ENCODE measurements at places on chromosomes 3 and 15.

GRCh38 chr3:163717377-163717776 lies 1360.9 kb downstream of the SI start:
- DNase-seq: no peak

DNA sequence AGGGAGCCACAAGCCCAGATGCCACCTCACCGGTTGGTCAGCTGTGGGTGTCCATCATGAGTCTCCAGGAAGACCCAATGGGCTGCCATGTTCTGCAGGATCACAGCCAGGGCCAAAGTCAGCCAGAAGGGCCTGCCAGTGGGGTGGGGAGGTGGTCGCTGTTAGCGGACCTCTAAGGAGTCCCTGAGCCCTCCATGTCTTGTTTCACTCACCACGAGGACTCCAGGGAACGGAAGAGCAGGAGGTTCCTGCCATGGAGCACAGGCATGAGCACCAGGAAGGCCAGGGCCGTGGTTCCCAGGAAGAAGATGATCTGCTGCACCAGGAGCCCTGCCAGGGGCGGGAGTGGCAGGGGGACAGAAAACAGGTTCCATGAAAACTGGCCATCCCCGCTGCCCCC lies 8.6 kb downstream of the ISLR start:
- no peak for DNase-seq

- peak; percentile 14 for DNase-seq
Measured at GRCh38 chr15:41417418-41418195, 712 bp downstream of the RTF1 start.

GRCh38 chr3:106746286-106746685 lies 631.0 kb upstream of the CCDC54 start:
- no peak for DNase-seq

- no peak for DNase-seq
Measured at GRCh38 chr3:186519021-186519658, 25.0 kb downstream of the CRYGS start.

DNA sequence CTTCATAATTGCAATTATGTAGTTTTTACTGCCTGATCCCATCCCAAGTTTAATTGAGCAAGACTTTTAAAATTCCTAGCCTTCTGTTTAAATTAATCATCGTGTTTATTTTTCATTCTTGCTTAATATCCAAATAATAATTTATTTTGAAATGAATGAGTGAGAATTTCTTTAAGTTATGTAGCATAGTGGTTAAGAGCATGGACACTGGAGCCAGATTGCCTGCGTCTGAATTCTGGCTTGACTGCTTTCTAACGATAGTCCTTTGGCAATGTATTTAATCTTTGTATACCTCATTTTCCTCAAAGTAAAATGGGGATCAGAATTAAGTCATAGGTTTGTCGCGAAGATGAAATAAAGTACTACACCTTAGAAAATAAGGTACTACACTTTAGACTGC lies 71.4 kb downstream of the LRRC49 start:
- DNase-seq: no peak

- DNase-seq: no peak
Measured at GRCh38 chr15:93067649-93068085, 21.3 kb downstream of the RGMA start.

GRCh38 chr3:66885326-66886000 lies 112.6 kb upstream of the KBTBD8 start:
- no peak for DNase-seq

- no peak for DNase-seq
Measured at GRCh38 chr3:190361791-190362190, 26.2 kb upstream of the CLDN16 start.

DNA sequence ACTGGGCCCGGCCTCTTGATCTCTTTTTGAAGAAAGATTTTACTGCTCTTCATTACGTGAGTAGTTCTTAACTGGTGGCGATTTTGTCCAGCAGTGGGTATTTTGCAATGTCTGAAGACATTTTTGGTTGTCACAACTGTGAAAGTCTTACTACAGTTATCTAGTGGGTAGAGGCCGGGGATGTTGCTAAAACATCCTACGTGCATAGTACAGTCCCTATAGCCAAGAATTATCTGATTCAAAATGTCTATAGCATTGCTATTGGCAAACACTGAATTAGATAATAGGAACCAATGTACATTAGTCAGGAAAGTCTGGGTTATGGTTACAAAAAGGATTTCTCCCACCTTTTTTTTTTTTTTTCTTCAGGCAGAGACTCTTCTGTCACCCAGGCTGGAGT lies 38.1 kb downstream of the FOXL2 start:
- DNase-seq: no peak

GRCh38 chr3:172808969-172809546 lies 58.5 kb downstream of the ECT2 start:
- DNase-seq: no peak

- DNase-seq: no peak
Measured at GRCh38 chr3:45664578-45664977, 24.6 kb upstream of the SACM1L start.

- peak; percentile 39 for DNase-seq
Measured at GRCh38 chr3:39000008-39000450, 51.7 kb downstream of the SCN11A start.

DNA sequence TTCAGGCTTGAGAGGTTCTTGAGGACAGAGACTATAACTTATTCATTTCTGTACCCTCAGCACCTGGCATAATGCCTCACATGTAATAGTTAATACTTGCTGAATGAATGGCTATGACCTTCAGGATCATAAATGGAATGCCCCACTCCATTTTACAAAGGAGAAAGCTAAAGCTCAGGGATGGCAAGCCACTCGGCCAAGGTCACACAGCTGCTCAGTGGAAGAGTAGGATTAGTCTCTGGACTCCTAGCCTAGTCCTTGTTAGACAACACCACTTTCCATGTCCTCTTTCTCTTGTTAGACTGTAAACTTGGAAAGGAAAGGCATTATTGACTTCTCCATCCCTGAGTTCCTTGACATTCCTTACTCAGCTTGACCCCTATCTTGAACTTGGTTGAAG lies 3.2 kb upstream of the ALPK3 start:
- no peak for DNase-seq

DNA sequence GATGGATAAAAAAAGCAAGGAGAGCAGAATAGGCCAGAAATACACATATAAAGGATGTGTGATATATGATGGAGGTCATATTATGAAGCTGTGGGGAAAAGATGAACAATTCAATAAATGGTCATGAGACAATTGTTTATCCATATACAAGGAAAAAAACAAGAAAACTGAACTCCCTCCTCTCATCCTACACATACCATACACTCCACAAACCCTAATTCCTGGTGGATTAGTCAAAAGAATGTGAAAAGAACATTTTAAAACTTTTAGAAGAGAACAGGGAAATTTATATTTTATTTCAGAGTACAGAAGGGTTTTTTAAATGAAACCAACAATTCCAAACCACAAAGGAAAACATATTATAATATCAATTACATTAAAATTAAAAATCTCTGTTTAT lies 34.5 kb upstream of the NR2E3 start:
- no peak for DNase-seq

- DNase-seq: no peak
Measured at GRCh38 chr3:69442771-69443311, 57.0 kb upstream of the FRMD4B start.

GRCh38 chr15:66169023-66169422 lies 84.5 kb downstream of the MEGF11 start:
- DNase-seq: no peak

- no peak for DNase-seq
Measured at GRCh38 chr15:38905632-38906031, 341.0 kb upstream of the RASGRP1 start.

- DNase-seq: no peak
Measured at GRCh38 chr15:31149088-31149505, 47.6 kb upstream of the TRPM1 start.

DNA sequence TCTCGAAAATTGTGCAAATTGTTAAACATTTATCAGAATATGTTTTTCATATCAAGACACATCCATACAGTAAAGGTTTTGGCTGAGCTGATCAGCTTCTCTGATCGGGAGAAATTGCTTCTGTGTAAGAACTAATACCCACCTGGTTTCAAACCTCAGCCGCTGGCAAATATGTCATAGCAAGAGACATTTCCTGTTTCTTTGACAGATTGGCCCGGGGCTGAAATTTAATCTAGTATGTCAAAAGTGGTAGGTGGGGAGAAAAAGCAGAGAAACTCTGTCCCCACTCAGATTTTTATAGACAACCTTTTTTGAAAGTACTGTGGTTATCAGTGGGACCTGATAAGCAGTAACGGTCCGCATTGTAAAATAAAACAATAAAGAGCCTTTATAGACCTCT lies 88.8 kb upstream of the SLC24A5 start:
- no peak for DNase-seq

DNA sequence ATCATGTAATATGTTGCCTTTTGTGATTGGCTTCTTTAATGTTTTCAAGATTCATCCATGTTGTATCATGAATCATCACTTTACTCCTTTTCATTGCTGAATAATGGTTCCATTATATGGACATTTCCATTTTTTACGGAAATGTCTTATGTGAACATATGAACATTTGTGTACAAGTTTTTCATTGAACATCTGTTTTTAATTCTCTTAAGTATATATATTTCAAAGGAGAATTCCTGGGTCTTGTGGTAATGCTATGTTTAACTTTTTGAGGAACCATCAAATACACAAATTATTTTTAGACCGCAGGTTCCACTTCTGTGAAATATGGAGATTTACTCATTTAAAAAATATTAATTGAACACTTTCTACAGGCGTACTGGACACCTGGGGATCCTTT lies 85.7 kb downstream of the ARIH1 start:
- no peak for DNase-seq

DNA sequence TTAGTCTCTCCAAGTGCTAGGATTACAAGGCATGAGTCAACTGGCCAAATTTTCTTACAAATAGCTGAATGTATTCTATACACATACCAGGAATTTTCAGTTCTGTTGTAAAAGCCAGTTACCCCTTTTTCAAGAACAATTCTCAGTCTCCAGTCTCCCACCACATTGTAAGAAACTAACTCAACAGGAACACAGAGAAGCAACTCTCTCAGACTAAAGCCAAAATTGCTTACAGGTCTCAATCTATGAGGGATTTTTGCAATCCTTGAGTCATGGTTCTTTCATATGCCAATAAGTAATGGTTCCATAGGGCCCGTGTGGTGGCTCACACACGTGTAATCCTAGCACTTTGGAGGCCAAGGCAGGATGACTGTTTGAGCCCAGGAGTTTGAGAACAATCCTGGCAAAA lies 8.5 kb downstream of the IP6K2 start:
- DNase-seq: no peak

DNA sequence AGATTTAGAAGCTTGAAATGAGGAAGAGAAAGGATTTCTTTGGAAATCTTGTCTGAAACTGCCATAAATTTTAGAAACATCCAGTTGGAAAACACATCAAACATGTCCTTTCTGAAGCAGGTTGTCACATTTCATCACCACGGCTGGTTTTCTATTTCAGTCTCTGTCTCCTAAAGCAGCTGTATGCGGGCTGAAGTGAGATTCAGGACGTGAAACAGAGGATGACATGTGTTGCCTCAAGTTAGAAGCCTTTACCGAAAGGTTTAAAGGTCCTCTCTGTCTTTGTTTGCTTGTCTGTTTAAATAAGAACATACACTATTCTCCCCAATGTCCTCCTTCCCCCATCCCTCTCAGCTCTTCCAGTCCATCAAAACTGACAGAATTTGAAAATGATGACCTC lies 141.9 kb downstream of the SQOR start:
- no peak for DNase-seq

DNA sequence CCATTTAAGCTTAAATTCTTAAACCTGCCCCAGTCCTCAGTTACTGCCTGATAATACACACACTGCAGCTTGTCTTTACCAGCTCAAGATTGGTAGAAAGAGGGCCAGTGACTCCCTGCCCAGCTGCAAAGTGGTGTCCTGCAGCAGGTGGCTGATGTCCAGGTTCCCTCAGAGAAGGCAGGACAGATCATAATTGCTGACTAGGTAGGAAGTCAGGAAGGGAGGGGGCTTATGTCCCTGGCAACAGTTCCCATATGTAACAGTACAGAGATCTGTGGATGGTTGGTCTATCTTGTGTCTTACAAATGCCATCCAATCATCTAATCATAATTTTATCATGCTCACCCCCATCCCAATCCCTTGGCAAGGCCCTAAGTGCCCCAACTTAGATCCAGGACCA lies 492.1 kb upstream of the PPP2R3A start:
- no peak for DNase-seq

GRCh38 chr3:158483701-158484235 lies 87.2 kb upstream of the MLF1 start:
- no peak for DNase-seq

GRCh38 chr15:60255390-60255789 lies 142.4 kb downstream of the ANXA2 start:
- no peak for DNase-seq

DNA sequence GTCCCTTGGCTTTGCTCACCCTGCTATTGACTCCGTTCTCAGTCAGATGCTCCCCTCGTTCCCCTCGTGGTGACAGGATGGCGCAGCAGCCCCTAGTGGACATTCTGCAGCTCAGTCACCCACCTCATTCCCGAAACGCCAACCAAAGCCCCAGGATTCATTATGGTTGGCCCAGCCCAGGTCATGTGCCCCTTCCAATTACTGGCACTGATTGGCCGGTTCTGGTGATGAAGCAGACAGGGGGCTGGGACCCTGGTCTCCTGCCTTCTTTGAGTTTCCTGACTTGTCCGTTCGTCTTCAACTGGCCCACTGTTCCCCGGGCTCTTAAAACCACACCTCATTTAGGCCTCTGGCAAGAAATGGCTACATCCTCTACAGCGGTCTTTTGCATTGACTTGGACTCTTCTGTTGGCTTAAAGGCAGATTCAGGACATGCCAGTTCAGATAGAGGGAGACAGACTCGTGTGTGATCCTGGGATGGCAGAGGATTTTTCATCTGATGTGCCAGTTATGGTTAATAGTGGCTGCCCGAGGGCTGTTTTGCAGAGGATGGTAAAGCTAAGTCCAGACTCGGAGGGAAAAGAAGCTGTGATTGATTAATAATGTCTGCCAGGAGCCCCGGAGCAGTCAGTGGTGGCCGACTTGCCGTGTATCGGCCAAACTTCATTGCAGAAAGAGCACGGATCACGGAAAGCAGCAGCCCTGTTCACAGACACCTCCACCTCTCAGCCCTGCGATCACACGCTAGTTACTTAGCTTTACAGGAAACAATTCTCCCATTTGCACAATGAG lies 37.8 kb downstream of the LSM3 start:
- peak; percentile 74 for DNase-seq

DNA sequence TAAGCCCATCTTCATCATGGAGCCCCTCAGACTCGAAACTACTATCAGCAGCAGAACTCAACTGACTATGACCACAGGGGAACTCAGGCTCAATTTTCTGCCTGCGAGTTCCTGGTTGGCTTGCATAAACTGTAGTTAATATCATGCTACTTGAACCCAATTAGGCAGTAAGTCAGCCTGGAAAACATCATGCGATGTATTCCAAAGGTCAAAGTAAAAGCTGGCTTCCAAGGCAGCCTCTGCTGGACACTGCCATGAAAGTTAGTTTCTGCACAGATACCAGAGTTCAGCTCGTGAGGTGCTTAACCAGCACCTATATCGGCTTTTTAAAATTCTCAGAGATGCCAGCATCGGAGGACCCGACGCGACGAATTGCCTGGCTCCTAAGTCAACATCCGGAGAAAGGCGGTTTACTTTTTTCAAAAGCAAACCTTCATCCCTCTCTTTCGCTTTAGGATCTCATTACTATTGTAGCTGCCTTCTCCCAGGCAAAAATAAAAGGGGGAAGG lies 3.8 kb downstream of the ANP32A start:
- DNase-seq: no peak
